ENCODE measurements at places on chromosomes 12 and 14.

DNA sequence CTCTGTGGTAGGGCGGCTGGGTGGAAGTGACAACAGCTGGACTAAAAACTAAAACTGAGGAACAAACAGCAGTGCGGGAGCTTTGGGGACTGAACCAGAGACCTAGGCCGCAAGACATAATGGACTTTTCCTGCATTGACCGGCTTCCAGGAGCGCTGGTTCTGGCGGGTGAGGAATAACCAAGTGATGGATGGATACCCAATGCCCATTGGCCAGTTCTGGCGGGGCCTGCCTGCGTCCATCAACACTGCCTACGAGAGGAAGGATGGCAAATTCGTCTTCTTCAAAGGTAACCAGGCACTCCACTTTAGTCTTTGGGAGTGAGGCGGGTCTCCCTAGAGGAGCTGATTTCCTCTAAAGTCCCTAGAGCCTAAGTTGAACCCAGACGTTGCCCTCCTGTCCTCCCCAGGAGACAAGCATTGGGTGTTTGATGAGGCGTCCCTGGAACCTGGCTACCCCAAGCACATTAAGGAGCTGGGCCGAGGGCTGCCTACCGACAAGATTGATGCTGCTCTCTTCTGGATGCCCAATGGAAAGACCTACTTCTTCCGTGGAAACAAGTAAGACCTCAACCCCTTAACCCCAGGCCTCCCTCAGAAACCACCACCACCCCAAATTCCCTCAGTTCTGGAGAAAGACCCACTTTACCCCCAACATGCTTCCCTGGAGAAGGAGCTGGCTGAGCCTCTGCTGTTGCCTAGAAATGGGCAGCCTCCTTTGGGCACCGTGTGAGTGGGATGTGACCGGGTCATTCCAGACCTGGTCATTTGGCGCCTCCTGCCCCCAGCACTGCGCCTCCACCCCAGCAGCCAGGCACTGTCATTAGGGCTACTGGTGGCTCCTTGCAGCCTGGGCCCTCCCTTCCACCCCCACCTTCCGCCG is 8.1 kb downstream of the MMP14 start:
- DNase-seq = no peak

- DNase-seq = no peak
Measured at GRCh38 chr12:94336211-94336925, 123.3 kb downstream of the CEP83 start.

DNA sequence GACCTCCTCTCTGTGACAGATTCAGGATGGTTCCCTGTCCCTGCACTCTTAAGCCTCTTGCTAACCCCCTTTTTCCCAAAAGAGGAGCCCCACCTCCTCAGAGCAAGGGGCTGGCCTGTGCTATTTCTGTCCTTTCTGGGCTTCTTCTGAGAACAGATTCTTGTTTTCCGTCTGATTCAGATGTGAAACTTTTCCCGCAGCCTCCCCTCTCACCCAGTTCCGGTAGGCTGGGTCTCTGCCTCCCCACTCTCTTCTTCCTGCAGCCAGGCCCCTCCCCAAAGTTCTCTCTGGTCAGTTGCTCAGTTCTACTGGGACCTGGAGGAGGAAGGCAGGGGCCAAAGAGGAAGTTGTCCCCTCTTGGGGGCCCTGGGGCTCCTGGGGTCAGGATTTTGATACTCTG is 11.8 kb downstream of the PDE1B start:
- peak; percentile 28 for DNase-seq

- DNase-seq = no peak
Measured at GRCh38 chr12:121812921-121813896, 9.4 kb downstream of the SETD1B start.

Measured in stimulated activated naive CD8-positive, alpha-beta T cell treated with anti-CD3 and anti-CD28 coated beads, Interleukin-15, Interleukin-2, amounts not matched to agents 100 U/mL and 50 U/mL, for 24 hours (primary cell).